DMS 273 treated with DMSO at 0.1 percent for 48 hours (cell line): ENCODE measurements at places on chromosomes 16 and 17.

DNA sequence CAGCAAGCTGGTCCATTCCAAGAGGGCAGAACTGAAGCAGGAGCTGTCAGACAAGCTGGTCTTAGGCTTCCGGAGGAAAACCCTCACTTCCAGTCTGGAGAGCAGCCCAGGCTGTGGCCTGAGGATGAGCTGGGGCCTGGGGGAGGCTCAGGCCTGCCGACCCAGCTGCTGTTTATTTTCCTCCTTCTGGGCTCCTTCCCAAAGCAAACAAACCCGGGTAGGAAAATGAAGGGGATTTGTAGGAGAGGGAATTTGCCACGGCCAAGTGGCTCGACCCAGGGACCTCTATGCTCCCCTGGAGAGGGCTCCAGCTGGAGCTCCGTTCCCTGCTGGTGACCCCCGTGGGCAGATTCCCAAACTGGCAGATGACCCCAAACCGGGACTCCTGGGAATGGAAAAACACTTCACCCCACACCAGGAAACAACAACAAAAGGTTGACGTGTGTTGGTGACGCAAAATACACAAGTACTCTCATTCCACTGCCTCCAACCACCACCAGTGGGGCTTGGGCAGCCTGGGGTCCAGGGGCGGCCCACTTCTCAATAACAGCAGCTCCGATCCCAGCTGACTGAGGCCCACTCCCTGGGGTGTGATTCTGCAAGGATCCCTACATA lies 8.8 kb downstream of the JUP start:
- DNase-seq = peak; percentile 94

DNA sequence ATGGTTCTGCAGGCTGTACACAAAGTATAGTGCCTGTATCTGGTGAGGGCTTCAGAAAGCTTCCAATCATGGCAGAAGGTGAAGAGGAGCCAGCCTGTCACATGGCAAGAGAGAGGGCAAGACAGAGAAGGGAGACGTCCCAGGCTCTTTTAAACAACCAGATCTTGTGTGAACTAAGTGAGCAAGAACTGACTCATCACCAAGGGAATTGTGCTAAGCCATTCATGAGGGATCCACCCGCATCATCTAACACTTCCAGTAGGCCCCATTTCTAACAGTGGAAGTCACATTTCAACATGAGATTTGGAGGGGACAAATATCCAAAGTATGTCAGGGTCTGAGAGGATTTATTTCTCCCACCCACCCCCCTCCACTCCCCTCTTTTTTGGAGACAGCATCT lies 56.2 kb upstream of the ELAC2 start:
- no peak for DNase-seq

- no peak for DNase-seq
These were observed 41.4 kb downstream of the MIS12 start for GRCh38 chr17:5527601-5528250.

DNA sequence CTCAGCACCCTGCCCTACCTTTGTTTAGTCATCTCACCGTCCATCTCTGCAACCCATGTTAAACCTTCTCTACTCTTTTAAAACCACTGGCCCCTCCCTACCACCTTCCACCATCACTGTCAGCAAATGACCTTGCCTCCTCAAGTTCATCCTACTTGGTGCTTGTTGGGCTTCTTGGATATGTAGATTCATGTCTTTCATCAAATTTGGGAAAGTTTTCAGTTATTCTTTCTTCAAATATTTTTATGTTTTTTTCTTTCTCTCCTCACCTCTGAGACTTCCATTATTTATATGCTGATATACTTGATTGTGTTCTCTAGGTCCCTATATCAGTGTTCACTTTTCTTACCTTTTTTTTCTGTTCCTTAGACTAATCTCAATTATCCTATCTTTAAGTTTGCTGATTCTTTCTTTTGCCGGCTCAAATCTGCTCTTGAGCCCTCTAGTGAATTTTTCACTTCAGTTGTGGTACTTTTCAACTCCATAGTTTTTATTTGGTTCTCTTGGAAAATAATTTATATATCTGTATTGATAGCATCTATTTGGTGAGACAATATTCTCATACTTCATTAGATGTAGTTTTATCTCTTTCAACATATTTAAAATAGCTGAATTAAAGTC lies 28.7 kb upstream of the ALDH3A2 start:
- DNase-seq = no peak

- no peak for DNase-seq
These were observed 22.3 kb upstream of the SMPD3 start for GRCh38 chr16:68470461-68471150.

GRCh38 chr16:3058139-3059030 lies 7.1 kb upstream of the IL32 start:
- DNase-seq = no peak
